ENCODE measurements at places on chromosomes 3 and 15.

- peak; percentile 38 for DNase-seq
These were observed 589 bp downstream of the ANAPC13 start for GRCh38 chr3:134485075-134485717.

DNA sequence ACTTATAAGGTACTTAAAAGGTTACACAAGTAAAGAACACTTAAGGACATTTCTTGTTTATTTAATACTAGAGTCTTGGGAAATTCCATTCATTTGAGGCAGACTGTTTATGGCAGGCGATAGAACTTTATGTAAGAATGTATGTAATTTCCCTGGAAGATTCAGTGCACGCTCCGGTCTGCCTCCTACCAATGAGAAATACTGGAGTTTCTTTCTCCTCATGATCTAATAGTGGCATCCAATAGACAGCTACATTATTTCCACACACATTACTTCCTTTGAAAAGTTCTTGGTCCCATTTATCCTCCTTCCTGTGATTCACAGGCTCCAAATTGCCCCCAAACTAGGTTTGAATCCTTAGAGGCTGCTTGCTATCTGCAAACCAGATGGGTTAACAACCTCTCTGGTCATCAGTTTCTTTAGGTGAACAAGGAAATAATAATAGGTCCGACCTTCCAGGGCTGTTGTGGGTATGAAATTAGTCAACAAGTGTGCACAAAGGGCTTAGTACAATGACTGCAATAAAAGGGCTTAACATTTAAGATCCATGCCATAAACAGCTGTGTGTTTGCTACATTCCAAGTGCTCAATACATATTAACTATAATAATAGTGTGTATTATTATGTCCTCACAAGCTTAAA, 30.7 kb downstream of the EIF4E3 start:
- no peak for DNase-seq

GRCh38 chr15:48230498-48230897, 24.4 kb downstream of the SLC12A1 start:
- no peak for DNase-seq

DNA sequence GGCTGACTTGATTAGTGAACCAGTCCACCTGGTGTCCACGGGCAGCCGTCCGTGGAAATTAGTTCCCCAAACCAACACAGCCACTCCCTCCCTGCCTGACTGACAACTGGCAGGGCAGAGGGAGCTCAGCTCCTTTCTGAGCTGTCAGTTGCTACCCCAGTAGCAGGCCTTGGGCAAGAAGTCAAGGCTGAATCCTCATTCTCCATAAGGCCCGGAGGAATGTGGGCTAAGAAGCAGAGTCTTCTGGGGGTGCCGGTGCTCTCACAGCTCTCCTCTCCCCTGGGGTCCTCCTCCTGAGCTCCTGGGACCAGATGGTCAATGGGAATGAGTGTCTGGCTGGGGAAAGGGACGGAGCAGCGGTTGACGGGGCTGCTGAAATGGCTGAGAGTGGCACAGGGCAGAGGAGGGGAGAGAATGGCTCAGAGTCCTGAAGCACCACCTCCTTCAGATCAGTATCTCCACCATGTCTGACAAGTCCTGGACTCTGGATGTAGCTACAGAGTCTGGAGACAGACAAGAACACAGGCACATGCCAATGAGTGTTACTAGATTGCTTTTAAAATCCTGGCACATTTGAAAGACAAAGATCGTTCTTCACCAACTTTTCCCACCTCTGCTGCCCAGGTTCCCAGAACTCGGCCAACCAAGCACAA, 16.9 kb downstream of the AMOTL2 start:
- DNase-seq = peak; percentile 29
